ENCODE measurements at places on chromosomes 6 and 20.

DNA sequence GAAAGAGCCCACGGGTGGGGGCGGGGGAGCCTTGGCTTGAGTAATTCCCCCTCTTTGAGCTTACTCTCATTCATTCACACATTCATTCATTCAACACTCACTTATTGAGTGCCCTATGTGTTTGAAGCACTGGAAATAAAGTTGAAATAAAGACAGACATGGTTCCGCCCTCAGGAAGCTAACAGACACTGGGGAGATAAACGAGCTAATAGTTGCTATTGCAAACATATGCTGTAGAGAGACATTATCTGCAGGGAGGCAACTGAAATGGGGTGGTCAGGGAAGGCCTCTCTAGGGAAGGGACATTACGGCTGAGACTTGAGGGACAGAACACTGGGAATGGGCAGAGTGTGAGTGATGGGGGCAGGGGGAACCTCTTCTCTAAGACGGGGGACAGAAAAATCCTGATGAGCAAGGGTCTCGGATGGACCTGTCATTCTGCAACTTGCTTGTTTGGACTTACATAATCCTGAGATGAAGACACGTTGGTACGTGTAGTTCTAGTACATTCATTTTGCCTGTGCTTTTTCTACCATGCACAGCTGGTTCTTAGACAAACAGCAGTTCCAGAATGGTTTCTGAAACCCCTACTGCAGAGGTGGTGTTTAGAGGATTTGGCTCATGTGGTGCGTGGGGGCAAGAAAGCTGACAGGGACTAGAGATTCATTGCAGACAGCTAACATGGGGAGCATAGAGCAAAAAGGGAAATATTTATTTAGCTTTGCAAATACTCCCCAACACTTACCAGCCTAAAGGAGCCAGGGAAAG, 71.1 kb upstream of the BLCAP start:
- no peak for DNase-seq

DNA sequence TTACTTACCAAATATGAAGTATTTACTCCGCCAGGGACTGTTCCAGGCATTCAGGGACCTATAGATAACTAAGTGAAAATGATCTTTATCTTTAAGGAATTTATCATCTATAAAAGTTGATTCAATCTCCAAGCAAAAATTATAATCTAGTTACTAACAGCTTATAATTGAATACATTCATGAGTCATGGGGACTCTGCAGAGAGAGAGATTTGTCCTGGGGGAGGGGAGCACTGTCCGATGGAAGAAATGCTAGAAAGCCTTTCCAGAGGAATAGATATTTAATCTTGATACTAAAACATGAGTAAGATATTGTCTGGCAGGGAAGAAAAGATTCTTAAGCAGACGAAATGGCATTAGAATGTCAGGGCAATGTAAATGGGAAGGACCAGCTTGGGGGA, 139.3 kb downstream of the CD164 start:
- DNase-seq = no peak

DNA sequence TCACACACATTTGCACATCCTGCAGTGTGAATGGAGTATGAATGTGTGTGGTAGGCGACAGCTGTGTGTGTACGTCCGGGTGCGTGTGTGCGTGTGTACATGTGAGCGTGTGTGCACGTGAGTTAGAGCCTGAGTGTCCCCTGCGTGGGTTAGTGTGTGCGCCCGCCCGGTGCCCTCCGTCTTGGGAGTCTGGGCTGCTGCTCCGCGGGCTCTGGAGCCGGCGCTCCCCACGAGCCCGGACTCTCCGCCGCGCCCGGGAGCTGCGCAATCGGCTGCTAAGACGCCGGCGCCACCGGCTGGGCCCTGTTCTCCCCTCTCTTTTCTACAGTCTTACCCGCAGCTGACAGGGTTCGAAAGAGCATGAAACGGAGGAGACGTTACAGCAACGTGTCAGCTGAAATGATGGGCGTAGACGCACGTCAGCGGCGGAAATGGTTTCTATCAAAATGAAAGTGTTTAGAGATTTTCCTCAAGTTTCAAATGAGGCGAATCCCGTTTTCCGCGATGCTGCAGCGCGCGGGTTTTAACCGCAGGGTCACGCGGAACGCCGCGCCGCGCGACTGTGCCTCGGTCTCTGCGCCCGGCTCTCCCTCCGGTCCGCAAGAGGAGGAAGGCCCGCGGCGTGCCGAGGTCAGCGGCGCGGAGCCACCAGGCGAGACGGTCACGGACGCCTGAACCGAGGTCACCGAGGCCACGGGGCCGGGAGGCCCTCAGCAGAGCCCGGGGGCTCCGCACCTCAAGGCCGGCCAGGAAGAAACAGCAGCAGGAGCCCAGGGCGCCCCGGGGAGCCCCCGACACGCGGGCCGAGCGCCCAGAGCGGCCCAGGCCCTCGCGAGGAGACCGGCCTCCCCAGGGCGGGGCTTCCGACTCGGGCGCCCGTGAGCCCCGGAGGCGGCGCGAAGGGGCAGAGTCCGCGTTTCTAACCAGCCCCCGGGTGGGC, 95.3 kb upstream of the BHLHE23 start:
- DNase-seq = no peak

DNA sequence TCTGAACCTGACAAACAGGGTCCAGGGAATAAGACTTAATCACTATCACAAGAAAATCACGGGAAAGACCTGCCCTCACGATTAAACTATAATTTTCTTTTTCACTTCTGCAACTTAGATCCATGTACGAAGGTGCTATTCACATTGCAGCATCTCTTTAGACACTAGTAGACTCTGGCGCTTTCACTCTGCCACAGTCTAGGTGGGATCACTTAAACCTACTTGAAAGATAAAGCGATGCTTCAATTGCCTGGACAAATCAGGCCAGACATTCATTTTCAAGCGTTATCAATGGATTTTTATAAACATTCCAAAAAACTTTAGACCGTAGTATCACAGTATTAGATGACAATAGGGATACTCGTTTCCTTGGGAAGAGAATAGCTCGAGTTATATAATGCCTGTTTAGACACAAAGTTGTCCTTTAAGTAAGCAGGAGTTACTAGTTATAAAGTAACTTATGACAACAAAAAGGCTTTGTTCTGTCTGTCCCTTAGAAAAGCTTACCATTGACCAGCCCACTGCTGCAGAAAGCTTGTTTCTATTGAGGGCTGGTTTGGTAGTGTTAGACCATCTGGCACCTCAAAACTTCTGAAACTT, 367.3 kb downstream of the UTRN start:
- DNase-seq = no peak

DNA sequence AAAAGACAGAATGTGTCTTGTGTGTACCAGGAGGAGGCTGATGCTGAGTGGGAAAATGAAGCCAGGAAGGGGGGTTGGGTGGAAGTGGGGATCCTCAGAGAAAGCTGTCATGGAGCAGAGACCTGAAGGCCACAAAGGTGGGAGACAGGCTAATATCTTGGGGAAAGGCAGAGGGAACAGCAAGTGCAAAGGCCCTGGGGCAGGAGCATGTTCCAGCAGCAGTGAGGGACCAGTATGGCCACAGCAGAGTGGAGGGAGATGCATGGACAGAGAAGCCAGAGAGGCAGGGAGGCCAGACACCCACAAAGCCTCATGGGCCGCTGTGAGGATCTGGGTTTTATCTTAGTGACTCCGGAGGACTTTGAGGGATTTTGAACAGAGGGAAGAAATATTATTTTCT, 254.2 kb upstream of the SULF2 start:
- DNase-seq = no peak

All from NCI-H1092 (cell line).